Fibroblast of lung (primary cell): ENCODE measurements at places on chromosomes 7 and 10. TPM values are rescaled to one million over a fixed set of nuclear protein-coding genes. Genes with fewer than 3 reads are reported as not detected.

GRCh38 chr10:49628599-49628998 lies 14.8 kb downstream of the CHAT start:
- no peak for DNase-seq

DNA sequence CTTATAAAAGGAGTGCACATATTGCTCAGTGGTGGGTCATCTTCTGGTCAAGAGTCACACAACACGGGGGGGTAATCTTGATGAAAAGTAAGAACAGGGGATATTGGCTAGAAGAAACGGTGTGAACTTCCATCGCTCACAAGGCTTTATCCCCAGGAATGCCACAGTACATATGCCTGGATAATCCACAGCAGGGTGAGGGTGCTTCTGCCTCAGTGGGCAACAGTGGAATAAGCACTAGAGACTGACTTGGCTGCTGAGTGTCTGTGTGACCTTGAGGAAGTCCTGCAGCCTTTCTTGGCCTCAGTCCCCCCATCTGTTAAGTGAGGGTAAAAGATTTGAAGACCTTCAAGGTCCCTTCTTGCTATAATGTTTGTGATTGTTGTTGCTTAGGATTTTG lies 44.9 kb upstream of the SHH start:
- DNase-seq, result no peak

GRCh38 chr10:93718937-93719725 lies 16.7 kb upstream of the FRA10AC1 start:
- no peak for DNase-seq

DNA sequence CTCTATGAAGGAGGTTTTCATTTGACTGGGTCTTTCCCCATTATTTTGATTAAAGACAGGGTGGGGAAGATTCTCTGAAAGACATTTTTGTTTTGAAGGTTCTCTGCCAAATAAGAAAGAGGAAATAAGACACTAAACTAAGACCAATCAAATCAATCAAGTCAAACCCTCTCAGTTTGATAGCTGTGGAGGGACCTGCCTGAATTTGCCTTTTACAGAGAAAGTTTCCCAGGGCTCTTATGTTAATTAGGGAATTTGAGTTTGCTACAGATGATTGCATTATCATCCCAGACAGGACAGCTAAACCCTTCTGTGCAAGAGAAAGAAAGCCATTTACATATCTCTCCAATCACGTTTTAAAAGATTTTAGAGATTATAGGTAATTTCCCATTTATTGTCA lies 80.0 kb downstream of the CSTF2T start:
- no peak for DNase-seq

DNA sequence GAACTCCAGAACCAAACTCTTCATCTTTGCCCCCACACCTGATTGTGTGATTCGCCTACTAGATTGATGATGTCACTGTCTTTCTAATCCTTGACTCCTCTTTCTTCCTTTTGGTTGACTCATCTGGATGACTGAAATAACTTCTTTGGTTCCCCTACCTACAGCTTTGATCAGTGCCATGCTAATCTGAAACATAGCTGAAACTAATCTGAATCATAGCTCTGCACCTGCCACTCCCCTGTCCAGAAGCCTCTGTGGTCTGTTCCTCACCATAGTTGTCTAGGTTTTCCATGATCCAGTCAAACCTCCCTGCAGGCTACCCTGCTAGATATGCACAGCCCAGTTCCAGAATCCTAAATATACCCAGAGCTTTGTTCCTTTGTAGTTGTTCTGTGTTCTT lies 51.9 kb downstream of the ZNF365 start:
- DNase-seq, result no peak

- DNase-seq, result no peak
Measured at GRCh38 chr7:127822822-127823508, 171.0 kb downstream of the SND1 start.

DNA sequence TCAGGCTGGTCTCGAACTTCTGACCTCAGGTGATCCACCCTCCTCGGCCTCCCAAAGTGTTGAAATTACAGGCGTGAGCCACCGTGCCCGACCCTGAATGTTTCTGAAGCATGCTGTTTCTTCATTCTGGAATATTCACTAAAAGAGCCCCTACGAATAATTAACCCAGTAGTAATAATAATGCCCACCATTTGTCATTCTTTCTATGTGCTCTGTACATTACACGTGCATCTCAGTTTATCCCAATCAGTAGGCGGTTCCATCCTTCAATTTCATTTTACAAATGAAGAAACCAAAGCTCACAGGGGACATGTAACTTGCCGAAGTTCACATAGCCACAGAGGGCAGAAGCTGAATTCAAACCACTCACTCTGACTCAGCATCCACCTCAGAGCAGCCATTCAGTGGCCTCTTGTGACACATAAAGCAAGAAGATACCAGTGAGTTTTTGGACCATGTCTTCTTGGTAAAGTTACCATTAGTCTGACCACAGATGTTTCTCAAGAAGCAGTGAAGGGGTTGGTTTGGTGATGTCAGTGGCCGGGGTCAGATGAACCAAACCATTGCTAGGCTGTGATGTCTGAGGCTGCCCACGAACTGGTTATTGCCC lies 71.9 kb upstream of the DUSP5 start:
- DNase-seq, result peak; percentile 99

GRCh38 chr10:29063806-29064644 lies 224.8 kb upstream of the LYZL1 start:
- peak; percentile 87 for DNase-seq

DNA sequence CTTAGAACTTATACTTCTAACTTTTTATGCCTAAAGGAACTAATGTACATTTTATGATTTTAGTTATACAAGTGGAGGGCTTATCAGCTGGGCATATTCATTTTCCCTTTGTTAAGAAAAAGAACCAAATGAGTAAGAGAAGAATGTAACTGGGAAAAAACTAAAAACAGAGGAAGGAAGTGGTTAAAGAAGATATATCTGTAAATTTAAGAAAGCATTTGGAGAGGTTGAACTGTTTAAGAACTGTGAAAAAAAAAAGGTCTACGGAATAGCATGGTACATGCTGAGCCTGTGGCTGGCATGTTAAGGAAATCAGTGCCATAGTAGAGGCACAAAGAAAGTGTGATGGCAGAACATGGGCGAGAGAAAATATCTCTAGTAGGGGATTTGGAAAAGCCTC lies 6.2 kb downstream of the MDFIC start:
- no peak for DNase-seq

DNA sequence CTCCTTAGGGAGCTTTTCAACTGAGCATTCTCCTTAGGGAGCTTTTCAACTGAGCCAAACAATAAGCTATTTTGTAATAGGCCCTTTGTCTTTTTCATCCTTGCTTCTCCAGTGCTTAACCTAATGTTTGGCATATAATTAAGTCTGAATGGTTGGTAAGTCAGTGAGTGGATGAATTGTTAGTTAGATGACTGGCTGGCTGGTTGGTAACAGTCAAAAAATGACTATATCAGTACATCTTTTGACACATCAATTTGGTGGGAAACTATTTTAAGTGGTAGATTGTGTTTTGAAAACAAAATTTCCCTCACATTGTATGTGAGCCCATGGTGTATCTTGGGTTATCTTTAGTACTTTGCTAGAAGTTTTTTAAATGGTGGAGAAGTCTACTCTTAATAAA lies 16.4 kb downstream of the ING3 start:
- DNase-seq, result no peak

GRCh38 chr10:1384026-1384425 lies 327.8 kb downstream of the WDR37 start:
- no peak for DNase-seq

GRCh38 chr7:18224138-18224537 lies 196.5 kb upstream of the PRPS1L1 start:
- no peak for DNase-seq

- DNase-seq, result peak; percentile 6
Measured at GRCh38 chr10:34845070-34845469, 30.0 kb upstream of the PARD3 start.

GRCh38 chr10:11339660-11340059 lies 271.8 kb downstream of the USP6NL start:
- DNase-seq, result no peak

- no peak for DNase-seq
Measured at GRCh38 chr7:29304756-29305155, 110.2 kb downstream of the CHN2 start.

- DNase-seq, result no peak
Measured at GRCh38 chr7:7789551-7789988, 71.2 kb upstream of the RPA3 start.

DNA sequence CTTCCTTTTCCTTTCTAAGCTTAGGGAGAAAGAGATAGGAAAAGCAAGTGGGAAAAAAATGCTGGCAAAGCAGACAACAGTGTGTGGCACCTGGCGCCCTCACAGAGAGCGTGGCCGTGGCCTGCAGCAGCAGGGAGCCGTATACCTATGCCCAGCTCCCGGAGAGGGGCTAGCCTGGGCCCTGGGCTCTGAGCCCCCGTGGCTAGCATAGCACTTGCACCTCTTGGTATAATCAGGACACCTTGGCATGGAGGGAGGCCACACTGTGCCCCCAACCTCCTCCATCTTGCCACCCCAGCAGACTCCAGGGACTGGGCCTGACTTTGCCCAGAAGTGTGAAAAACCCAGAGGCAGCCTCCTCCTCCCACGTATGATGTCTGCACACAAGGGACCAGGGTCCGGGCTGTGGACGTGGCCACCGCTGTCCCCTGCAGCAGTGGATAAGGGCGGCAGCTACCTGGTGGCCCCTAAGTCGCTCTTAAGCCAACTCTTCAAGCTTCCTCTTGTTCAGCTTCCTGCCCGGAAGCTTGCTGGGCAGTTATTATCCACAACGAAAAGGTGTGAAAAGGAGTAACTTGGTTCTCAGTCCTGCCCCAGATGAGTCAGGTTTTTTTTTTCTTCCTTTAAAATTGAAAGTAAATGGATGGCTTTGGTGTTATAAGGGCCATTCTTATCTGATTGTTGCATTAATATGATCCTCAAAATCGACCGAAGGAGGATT lies 249.1 kb upstream of the PITRM1 start:
- no peak for DNase-seq

DNA sequence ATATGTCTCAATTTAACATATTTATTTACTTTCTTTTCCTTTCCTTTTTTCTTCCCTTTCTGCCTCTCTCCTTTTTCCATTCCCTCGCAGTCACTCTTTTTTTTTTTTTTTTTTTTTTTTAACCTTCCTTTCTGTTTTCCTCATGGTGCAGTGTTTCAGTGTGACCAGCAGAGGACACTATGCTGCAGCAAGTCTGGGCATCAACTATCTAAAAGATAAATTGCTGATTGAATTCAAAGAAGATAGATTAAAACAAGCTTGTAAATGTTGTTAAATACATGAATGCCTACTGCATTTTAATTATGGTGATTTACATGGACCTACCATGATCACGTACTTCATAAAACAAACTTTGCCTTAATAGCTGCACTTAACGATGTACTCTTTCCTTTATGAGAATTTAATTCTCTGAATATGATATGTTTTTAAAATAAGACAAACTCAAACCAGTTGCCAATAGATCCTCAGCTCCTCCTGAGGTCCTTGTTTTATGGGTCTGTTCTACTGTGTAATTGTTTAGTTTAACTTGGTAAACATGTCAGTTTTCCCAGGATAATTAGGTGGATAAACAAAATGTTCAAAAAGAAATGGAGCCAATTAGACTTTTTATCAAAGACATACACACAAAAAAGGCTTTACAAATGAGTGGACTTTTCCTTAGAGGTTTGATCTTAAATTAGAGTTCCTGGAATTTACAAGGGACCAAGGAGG lies 101.0 kb upstream of the AGR3 start:
- DNase-seq, result peak; percentile 76

GRCh38 chr7:99419323-99420021 lies 10.7 kb downstream of the BUD31 start:
- DNase-seq, result no peak

The COL28A1 gene
- polyA plus RNA-seq, result 0.01 TPM in 1 of 2 replicates, not detected in the other

The ITPRID1 gene
- not detected in 2 replicates for polyA plus RNA-seq

The HOXA11 gene
- 0.03 and 0.18 TPM in 2 replicates for polyA plus RNA-seq

The NPY gene
- polyA plus RNA-seq, result not detected in 2 replicates

The OGDHL gene
- polyA plus RNA-seq, result 0.06 and 0.08 TPM in 2 replicates

The PANK1 gene
- polyA plus RNA-seq, result 4.2 and 5.3 TPM in 2 replicates

The ZNF789 gene
- 5.5 and 8.7 TPM in 2 replicates for polyA plus RNA-seq

The ZNF398 gene
- 6.7 TPM in 2 replicates for polyA plus RNA-seq

The MSMB gene
- not detected in 2 replicates for polyA plus RNA-seq

The NUTM2D gene
- polyA plus RNA-seq, result 1.1 TPM in 2 replicates

The IKZF1 gene
- 0.01 TPM in 1 of 2 replicates, not detected in the other for polyA plus RNA-seq

The ZEB1 gene
- polyA plus RNA-seq, result 73.7 and 119 TPM in 2 replicates
